ENCODE measurements at places on chromosomes 5 and 9.

DNA sequence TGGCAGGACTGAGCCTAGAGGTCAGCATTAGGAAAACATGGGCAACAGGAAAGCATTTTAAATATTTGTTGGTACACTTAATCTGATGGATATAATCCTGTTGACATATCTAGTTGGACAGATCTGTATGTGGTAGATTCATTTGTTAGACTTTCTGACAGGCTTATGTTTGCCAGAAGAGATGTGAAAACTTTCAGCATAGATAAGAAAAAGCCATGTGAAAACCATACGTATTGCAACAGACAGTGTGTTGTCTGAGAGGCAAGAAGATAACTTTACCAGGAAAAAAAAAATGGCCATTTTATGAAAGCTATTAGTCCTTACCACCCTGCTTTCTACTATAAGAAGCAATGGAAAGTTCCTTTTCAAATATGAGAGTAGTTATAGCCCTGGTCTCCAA lies 1902.2 kb upstream of the C9orf72 start:
- no peak for DNase-seq

GRCh38 chr9:71767776-71768321 lies 464 bp downstream of the CEMIP2 start:
- DNase-seq, result no peak

GRCh38 chr9:6194934-6195333 lies 20.7 kb upstream of the IL33 start:
- DNase-seq, result no peak

GRCh38 chr9:96884443-96884842 lies 30.1 kb upstream of the ZNF782 start:
- no peak for DNase-seq

- no peak for DNase-seq
These were observed 59.2 kb upstream of the TRAF1 start for GRCh38 chr9:120985819-120986222.

GRCh38 chr5:94040591-94041148 lies 299.3 kb upstream of the POU5F2 start:
- DNase-seq, result no peak

DNA sequence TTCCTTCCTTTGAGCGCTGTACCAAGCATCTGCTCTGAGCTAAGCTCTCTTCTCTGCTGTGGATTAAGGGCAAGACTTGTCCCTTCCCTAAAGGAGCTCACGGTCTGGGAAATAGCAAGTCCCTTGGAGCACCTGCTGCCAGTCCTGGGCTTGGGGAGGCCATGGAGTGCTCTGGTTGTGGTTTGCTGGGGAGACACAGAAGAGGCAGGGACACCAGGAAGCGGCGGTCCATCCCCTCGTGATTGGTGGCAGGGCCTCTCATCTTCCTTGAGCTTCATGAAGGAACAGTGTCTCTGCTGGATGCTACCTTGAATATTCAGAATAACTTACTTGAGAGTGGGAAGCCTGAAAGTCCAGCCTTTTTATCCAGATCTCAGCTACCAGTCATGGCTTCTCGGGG lies 35.3 kb downstream of the COL5A1 start:
- DNase-seq, result no peak

GRCh38 chr5:138346889-138347288 lies 5.6 kb upstream of the KDM3B start:
- no peak for DNase-seq

GRCh38 chr9:127455324-127455992 lies 4.1 kb downstream of the LRSAM1 start:
- DNase-seq, result no peak

GRCh38 chr9:96088510-96088909 lies 213.0 kb downstream of the ERCC6L2 start:
- no peak for DNase-seq
